ENCODE measurements at places on chromosomes 11 and 22.

DNA sequence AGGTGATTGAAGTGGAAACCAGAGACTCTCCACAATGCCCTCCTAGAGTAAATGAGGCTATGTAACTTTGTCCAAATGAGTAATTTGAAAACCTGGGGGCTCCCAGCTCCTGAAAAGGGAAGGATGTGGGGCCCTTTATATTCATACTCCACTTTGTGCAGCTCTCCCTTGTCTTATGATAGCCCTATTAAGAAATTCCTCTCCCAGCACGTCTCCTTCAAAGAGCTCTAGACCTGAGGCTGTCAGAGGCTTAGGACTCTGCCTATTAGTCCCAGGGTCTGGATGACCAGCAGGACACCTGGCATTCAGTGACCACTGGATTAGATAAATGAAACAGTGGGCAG is 2.1 kb downstream of the SLC43A1 start:
- DNase-seq: no peak

DNA sequence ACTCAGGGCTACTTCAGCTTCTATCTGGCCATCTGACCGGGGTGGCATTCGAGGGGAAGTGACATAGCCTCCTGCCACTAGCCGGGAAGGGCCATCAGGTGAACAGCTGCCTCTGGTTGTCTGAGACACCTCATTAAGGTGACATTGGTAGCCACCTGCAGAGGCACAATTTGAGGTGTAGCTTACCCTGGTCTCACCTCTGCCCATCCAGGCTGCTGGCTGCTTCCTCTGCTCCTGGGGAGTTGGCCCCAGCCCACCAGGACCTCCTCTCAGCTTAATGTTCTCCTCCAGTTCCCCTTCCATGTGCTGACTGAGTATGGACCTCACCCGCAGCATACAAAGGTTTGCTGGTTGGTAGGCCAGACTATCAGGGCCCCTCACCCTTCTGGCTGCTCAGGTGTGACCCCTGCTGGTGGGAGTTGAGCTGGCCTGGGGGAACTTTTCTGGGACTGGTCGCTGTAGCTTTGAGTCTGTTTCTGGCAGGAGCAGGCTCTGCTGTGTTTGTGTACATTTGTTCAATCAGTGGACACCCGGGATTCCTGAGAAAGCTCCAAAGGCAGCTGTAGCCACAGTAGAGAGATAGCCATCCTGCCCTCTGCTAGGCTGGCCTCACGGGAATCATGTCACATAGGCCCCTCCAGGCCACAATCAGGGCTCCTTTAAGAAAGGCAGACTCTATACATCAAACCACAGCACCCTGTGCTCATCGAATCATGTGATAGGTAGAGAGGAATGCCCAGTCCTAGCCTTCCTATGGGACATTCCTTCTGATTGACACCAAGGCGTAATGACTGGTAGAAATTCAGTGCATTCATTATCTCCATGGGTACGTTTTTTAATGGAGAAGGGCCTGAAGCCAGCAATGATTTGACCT is 295.1 kb upstream of the PLET1 start:
- DNase-seq: peak; percentile 4

GRCh38 chr11:36447947-36448346 is 62.1 kb downstream of the TRAF6 start:
- no peak for DNase-seq

DNA sequence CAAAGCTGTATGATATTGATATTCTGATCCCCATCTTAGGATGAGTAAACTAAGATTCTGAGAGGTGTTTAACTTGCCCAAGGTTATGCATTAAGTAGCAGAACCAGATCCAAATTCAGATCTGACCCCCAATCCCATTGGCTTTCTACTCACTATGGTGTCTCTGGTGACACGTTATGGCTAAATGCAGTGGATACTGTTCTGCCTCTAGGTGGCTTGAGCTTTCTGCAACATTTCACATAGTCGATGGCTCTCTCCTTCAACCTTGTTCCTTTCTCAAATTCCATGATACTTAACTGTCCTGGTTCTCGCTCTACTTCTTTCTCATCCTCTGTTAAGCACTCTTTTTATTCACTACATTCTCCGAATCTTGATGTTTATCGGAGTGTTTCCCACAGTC is 9.4 kb downstream of the C11orf97 start:
- DNase-seq: no peak

GRCh38 chr11:68460741-68461574 is at the start of gene PPP6R3:
PPP6R3 (plus strand) TSS chr11:68460752; CDS start chr11:68537665, 76,913 bp downstream.
- DNase-seq: no peak

GRCh38 chr11:110207123-110207522 is 89.3 kb downstream of the RDX start:
- DNase-seq: no peak

DNA sequence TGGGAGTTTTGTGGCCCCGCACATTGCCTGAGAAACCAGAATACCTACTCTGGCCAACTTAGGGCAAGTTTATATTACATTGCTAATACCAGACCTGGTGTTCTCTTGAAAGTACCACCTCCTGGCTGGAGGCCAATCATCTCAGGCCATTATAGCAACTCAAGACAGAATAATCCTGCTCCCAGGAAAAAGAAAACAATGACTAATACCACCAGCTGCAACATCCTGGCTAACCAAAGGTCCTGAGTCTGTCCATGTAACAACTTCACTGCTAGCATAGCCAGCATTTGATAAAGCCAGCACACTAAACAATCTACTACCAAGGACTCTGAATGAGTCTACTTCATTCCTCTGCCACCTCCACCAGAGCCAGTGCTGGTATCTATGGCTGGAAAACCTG is 1298.7 kb upstream of the CNTN5 start:
- no peak for DNase-seq

DNA sequence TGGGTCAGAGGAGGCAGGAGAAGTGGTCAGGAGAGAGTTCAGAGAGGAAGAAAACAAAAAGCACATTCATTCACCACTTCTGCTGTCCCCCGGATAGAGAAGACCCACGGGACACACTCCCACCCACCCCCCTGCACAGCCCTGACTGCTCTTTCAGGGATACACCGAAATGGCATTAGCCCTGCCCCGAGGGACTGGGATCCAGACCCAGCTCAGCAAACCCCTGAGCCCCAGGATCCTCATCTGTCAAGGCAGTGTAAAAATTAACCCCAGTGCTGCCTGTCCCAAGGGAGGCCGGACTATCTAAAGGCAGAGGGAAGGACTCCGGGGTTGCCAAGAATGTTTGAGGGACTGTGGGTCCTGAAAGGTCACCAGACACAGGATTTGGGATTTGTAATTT is 31.2 kb downstream of the TPBGL start:
- DNase-seq: no peak

GRCh38 chr11:2587976-2588748 is 111.6 kb downstream of the KCNQ1OT1 start:
- no peak for DNase-seq

GRCh38 chr11:102868339-102868738 is 6.4 kb downstream of the MMP12 start:
- DNase-seq: no peak

- no peak for DNase-seq
Measured at GRCh38 chr11:125951731-125952130, 5.9 kb downstream of the VSIG10L2 start.

DNA sequence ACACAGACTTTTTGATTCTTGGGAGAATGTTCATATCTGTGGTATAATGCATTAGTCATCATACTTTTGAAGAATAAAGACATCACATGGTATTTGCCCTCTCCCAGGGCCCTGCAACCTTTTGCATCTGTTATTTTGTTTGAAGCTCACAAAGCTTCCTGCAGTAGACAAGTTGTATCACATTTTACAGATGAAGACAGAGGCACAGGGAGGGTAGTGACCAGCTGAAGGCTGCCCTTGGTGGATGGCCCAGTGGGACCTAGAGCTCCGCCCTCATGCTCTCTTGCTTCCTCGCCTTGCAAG is 66.4 kb downstream of the UBASH3B start:
- no peak for DNase-seq

GRCh38 chr22:29797351-29797750 is 30.2 kb downstream of the UQCR10 start:
- no peak for DNase-seq

GRCh38 chr11:113023228-113023627 is 62.0 kb downstream of the NCAM1 start:
- no peak for DNase-seq

- DNase-seq: no peak
Measured at GRCh38 chr11:62716816-62717215, 9.3 kb downstream of the GNG3 start.

DNA sequence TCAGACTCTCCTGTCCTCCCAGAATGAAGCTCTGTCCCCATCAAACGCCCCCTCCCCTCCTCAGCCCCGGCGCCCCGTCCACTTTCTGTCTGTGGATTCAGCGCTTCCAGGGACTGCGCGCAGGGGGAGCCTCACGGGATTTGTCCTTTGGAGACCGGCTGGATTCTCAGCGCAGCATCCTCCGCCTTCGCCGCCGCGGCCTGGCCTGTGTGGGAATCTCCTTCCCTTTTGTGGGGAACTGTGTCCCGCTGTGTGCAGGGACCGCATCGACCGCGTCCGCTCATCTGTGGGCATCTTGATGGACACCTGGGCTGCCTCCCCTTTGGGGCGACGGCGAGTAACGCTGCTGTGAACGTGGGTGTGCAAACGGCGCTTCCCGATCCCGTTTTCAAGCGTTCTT is 1.1 kb upstream of the SCT start:
- no peak for DNase-seq

DNA sequence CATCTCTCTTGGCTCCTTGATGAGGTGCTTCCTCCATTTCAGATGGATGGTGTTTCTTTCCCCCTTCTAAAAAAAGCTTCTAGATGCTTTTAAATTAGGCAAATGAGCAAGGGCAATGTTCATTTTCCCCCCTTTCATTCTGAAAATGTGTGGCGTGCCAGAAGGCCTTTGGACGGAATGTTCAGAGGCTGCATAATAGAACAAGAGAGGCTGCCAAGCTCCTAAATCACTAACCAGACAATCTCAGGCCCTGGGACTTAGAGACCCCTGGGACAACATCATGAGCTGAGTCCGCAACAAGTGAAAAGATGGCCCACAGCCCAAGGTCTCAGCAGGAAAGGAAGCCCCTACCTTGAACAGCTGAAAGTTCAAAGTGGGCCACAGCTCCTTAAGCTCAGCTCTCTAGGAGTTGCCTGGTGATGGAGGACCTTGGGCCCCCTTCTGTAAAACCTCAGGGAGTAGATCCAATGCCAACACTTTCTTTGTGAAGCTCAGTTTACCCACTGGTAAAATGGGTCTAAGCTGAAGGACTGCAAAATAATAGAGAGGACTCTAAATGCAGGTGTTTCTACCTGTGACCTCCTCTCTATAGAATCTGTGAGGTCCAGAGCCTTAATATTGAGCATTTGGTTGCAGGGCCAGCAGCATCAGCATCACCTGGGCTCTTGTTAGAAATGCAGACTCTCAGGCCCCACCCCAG is 144.0 kb downstream of the FBXO7 start:
- DNase-seq: no peak

Data from stimulated activated CD8-positive, alpha-beta memory T cell treated with anti-CD3 and anti-CD28 coated beads, Interleukin-15, amount 100 ng/mL, for 4 hours (primary cell).